Stimulated activated naive CD4-positive, alpha-beta T cell treated with Interleukin-2 at 50 U/mL for 16 hours (primary cell): ENCODE measurements at places on chromosomes 12 and 14.

- DNase-seq, result no peak
Observed at GRCh38 chr14:65211341-65211987, 109.1 kb upstream of the MAX start.

GRCh38 chr12:82517808-82518207 lies 159.5 kb downstream of the METTL25 start:
- no peak for DNase-seq

DNA sequence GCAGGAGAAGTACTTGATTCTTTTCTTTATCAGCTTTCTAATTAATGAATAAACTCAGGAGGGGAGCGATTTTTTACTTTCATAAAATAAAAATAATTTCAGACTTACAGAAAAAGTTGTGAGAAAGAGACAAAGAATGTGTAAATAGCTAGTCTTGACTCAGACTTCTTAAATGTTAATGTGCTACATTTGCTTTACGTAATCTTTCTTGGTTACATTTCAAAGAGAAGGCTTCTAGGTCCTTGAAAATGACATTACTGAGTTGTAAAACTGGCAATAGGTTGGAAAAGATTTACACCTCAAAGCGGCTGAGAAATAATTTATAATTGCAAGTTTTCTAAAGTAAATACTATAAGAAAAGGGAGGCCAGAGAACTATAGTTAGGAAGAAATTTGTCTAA lies 28.6 kb downstream of the GABARAPL1 start:
- DNase-seq, result no peak

DNA sequence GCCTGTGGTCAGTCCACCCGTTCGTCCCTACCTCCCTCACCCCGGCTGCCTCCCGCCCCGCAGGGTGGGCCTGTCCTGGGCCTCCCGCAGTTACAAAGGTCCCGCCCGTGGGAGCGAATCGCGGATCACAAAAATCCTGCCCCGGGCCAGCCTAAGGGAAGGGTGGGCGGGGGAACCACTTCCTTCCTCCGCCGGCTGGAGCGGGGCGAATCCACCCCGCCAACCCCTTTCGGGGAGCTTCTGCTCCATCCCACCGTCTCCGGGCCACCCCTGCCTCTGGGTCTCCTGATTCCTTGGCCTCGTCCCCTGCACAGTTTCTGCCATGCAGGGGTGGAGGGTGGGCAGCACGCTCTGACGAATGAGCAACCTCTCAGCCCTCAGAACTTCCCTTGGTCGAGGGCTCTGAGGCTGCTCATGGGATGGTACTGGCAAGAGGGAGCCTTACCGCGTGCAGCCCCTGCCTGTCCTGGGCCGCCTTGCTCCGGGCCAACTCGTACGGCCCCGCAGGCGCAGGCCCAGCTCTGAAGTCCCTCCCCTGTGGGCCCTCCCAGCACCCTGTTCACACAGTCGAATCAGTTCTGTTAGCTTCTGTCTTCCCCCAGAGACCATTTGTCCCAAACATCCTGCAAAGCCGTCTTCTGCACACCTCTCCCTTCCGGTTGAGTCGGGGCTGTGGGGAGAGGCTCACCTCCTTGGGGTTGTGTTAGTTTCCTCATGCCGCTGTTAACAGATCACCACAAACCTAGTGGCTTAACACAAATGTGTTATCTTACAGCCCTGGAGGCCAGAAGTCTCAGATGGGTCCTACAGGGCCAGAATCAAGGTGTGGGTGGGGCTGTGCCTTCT lies 589 bp upstream of the HVCN1 start:
- peak; percentile 38 for DNase-seq

- no peak for DNase-seq
Observed at GRCh38 chr12:74349925-74350324, 187.7 kb upstream of the ATXN7L3B start.

DNA sequence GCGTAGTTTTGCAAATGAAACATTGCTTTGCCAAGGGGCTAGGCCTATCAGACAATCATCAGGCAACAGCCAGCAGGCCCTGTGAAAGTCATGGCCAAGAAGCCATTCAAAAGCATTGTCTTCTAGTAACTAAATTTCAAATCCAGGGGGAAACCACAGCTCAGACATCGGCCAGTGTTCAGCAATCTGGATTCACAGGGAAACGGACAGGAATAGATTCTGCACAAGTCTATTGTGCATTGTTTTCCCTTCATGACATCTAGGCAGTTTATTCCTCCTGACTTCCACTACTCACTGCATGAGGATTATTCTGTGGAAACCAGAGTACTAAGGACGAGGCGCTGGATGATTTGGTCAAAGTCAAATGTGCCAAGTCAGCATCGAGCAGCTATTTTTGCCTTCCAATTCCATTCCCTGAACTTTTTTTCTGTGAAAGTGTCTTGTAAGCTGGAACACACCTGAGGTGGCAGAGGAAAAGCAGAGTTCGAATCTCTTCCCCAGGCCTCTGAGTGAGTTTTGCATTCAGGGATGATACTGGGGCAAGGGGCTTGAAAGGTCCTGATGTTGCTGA lies 75.4 kb downstream of the VCPKMT start:
- no peak for DNase-seq

GRCh38 chr14:42316693-42317092 lies 710.0 kb downstream of the LRFN5 start:
- DNase-seq, result no peak

DNA sequence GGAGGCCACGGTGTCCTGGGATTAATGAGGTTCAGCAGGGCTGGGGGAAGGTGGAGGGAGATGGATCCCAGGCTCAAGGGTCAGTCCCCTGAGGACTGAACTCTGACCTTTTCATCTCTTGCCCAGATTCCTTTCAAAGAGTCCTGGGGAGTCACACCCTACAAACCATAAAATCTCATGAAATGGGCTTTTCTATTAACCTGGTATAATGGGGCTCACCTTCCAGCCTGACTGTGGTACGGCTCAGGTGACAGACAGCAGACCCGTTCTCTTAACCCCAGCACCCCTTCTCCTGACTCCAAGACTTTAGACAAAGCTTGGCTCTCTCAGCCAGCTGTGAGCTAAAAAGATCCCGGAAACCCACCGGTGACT lies 268.2 kb downstream of the ADGRD1 start:
- DNase-seq, result no peak

GRCh38 chr12:62438098-62438692 lies 28.4 kb upstream of the MON2 start:
- no peak for DNase-seq

DNA sequence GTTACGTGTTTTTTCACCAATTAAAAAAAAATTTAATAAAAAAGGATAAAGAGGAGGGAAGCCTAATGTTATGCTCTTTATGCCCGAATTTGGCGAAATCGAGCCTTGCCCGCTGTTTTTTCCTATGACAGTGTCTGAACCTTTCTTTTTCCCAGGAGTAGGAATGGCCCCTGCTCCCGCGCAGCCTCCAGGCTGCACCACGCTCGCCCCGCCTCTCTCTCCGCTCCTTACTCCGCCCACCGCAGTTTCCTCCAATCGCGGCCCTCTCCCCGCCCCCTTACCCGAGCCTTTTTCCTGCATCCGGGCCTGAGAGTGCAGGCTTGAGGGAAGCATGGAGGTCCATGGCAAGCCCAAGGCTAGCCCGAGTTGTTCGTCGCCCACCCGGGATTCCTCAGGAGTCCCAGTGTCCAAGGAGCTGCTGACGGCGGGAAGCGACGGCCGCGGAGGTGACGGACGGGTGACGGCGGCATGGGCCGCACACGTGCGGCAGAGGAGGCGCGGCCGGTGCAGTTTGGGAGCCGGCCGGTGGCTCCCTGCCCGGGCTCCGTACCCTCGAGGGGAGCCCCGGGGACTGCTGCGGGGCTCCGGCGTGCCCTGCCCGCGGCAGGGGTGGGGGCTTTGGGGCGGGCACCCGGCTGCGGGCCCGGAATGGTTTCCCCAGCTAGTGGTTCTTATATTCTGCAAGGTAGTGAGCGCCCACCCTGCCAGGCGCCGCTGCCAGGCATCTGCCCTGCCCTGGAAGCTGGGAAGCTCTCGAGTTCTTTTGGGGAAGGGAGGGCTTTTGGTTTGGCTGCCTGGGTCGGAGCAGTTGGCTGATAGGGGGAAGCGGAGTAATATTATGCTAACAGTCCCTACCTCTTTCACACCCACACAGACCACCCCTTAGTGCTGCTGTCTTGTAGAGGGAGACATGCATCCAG lies at the start of gene NOPCHAP1:
Gene NOPCHAP1 (plus strand): TSS at position 295 of the 920 bp plus-strand sequence. CDS start 37 bp downstream, at position 332.
- peak; percentile 84 for DNase-seq

DNA sequence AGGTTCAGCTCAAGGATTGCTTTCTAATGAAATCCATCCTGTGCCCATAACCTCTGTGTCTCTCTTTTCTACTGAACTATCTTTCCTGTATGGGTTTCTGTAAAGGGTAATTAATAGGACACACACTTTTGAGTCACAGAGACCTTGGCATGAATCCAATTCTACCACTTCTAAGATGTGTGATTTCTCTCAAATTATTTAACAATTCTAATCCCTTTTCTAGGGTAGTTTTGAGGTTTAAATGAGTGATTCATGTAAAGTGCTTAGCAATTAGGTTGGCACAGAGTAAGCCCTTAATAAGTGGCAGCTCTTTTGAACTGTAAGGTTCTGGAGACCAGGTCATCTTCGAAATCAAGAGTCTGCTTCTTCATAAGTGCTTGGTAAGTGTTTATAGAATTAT lies 202.7 kb downstream of the RASSF9 start:
- no peak for DNase-seq

GRCh38 chr14:28254768-28255167 lies 511.8 kb upstream of the FOXG1 start:
- no peak for DNase-seq

- DNase-seq, result peak; percentile 1
Observed at GRCh38 chr12:111298582-111299436, 70.1 kb downstream of the PHETA1 start.

GRCh38 chr14:56733396-56733795 lies 76.9 kb downstream of the OTX2 start:
- DNase-seq, result no peak

DNA sequence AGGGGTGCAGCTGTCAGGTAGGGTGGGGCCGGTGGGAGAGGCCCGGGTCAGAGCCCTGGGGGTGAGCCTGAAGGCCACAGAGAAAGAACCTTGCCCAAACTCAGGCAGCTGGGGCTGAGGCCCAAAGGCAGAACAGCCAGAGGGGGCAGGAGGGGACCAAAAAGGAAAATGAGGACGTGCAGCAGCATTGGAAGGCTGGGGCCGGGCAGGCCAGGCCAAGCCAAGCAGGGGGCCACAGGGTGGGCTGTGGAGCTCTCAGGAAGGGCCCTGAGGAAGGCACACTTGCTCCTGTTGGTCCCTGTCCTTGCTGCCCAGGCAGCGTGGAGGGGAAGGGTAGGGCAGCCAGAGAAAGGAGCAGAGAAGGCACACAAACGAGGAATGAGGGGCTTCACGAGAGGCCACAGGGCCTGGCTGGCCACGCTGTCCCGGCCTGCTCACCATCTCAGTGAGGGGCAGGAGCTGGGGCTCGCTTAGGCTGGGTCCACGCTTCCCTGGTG lies 10.5 kb downstream of the MMP14 start:
- DNase-seq, result no peak

DNA sequence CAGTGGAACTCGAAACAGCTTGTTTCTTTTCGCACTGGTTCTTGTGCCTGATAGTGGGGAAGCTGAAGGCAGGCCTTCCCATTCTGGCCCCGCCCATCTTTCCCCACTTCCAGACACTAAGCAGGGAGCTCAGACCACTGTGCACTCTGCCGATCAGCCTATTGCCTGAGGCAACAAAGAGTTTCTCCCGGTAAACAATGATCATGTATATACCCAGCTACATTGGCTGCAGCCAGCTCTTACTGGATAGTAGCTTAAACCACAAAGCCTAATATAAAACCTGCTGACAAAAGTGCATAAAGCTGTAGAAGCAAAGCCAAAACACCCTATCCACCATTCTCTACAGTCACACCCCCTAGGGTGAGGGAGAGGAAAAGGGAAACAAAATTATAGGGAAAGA lies 24.7 kb upstream of the GLIPR1 start:
- DNase-seq, result no peak

GRCh38 chr14:94689218-94689984 lies 77.2 kb downstream of the SERPINA3 start:
- peak; percentile 11 for DNase-seq

DNA sequence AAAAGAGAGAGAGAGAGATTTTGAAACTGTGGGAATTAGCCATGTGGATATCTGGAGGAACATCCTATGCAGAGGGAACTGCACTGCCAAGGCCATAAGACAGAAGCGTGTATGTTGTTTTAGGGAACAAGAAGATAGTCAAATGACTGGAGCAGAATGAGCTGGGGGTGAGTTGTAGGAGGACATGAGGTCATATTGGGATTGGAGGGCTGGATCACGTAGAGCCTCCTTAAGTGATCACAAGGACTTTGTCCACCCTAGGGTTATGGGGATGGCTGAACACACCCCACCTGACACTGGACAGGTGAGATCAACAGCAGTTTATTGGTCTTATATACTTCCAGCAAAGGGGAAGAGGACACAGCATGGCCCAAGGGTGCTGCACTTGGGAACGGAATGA lies 8.2 kb upstream of the CGRRF1 start:
- DNase-seq, result no peak

DNA sequence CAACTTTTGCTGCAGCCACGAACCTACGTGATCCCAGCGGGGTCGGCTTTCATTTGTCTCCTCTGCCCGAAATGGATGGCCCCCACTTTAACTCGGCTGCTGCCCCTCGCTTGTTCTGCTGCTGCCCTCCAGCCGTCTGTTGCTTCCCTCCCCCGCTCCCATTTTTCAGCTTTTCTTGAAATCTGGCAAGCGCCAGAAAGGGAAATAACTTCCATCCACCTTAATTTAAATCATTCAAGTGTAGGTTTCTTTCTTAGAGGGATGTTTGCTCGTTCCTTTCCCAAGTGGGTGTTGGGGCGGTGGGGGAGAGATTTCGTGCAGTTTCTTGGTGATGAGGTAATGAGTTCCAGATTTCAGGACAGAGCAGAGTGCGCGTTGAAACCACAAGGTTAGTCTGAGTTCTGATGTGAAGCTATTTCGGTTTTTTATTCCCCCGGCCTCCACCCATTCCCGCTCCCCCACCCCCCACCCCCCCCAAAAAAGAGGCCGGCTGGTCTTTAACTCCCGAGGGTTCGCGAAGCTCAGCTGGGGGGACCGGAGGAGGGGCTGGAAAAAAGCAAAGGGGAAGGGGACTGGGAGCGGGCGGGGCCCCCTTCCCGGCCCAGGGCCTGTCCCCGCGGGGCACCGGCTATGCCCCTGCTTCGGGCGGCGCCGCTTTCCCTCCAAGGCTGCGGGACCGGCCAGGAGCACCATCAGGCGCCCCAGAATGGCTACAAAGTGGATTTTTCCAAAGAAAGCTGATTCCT lies 2.2 kb upstream of the ZFP36L1 start:
- DNase-seq, result peak; percentile 67

DNA sequence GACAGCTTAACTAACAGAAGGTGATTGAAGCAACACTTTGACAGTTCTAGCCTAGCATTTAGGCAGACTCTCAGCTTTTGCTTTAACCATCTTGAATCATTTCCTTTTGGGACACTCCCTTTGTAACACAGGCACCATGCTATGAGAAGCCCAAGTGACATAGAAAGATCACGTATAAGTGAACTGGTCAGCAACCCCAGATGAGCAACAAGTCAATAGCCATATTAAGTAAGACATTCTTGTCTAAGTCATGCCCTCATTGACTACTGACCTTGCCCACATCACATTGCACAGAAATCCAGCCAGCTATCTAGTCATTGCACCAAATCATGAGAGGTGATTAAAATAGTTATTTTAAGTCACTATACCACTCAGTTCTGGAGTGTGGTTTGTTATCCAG lies 476.8 kb downstream of the TRHDE start:
- no peak for DNase-seq
